Esophagus muscularis mucosa (tissue), 4 donors: ENCODE measurements at places on chromosomes 12 and 14. TPM values are rescaled to one million over a fixed set of nuclear protein-coding genes. Genes with fewer than 3 reads are reported as not detected.

GRCh38 chr14:53167602-53168328 lies 14.6 kb upstream of the DDHD1 start:
- DNase-seq: no peak
- H3K36me3 ChIP-seq: no peaks in the 10 kb centered on the region
- no peaks in the 10 kb centered on the region for H3K4me1 ChIP-seq
- no peak overlapping the region for H3K4me3 ChIP-seq
- peak overlapping the region; percentile 31 for H3K27ac ChIP-seq

- H3K36me3 ChIP-seq: no peaks in the 10 kb centered on the region
- no peak for DNase-seq
- H3K27ac ChIP-seq: no peak overlapping the region
- H3K4me1 ChIP-seq: no peaks in the 10 kb centered on the region
- no peaks in the 10 kb centered on the region for H3K27me3 ChIP-seq
Observed at GRCh38 chr12:133231001-133231400, 4.7 kb downstream of the ANHX start.

- H3K27ac ChIP-seq: no peak overlapping the region
- no peaks in the 10 kb centered on the region for H3K27me3 ChIP-seq
- H3K4me3 ChIP-seq: no peak overlapping the region
- no peak for DNase-seq
- no peaks in the 10 kb centered on the region for H3K4me1 ChIP-seq
Observed at GRCh38 chr12:94384030-94384429, 75.6 kb downstream of the CEP83 start.

GRCh38 chr14:105042813-105043212 lies 21.9 kb upstream of the CDCA4 start:
- peaks cover 11% of the 10 kb centered on the region for H3K4me1 ChIP-seq
- DNase-seq: no peak

- DNase-seq: no peak
- no peak within 1 kb of the TSS for H3K27ac ChIP-seq
- H3K4me1 ChIP-seq: no peaks in the 10 kb centered on the region
- peaks cover 8% of the 10 kb centered on the region for H3K27me3 ChIP-seq
- no peaks in the 10 kb centered on the region for H3K36me3 ChIP-seq
- H3K4me3 ChIP-seq: peak within 1 kb of the TSS; percentile 31
Observed at GRCh38 chr12:50842637-50843493, at the start of gene TMPRSS12. Gene TMPRSS12 (plus strand): TSS chr12:50842926. CDS start chr12:50842965, 39 bp downstream.

Gene CREBL2
- 41.6 TPM for total RNA-seq

DNA sequence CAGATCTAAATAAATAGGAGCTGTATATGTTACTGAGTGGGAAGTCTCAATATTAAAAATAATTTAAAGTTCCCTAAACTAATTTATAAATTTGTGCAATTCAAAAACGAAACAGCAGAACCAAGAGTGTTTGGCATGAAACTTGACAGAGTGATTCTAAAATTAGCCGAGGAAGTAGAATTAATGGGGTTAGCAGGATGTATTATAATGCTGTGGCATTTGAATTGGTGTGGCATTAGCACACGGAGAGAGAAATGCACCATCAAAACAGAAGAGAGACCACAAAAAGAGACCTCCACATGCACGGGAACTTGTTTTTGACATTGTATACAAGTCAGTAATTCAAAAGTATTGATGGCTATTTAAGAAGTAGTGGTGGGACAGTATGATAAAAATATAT lies 366.0 kb upstream of the RGS6 start:
- H3K4me3 ChIP-seq: no peak overlapping the region
- peaks cover 7% of the 10 kb centered on the region for H3K4me1 ChIP-seq
- H3K36me3 ChIP-seq: no peaks in the 10 kb centered on the region
- DNase-seq: no peak
- no peaks in the 10 kb centered on the region for H3K27me3 ChIP-seq
- H3K27ac ChIP-seq: no peak overlapping the region

DNA sequence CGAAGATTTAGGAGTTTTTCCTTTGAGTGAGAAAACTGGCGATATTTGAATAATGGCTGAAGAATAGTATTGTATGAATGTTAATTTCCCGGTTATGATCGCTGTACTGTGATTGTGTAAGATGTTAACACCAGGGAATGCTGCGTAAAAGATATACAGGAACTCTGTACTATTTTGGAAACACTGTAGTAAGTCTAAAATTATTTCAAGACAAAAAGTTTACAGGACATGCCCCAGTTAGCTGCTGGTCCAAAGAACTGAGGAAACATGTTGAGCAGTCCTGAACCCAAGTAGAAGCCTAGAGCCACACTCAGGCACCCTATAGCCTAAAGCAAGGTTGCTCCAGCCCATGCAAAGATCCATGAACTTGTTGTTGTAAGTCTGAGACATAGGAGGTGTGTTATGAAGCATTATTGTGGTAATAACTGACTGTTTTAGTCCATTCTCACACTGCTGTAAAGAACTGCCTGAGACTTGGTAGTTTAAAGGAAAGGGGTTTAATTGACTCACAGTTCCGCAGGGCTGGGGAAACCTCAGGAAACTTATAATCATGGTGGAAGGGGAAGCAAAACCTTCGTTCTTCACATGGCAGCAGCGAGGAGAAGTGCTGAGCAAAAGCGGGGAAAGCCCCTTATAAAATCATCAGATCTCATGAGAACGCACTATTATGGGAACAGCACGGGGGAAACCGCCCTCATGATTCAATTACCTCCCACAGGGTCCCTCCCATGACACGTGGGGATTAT lies 99.8 kb upstream of the RESF1 start:
- no peaks in the 10 kb centered on the region for H3K36me3 ChIP-seq
- no peaks in the 10 kb centered on the region for H3K4me1 ChIP-seq
- no peak for DNase-seq
- no peaks in the 10 kb centered on the region for H3K27me3 ChIP-seq
- no peak overlapping the region for H3K4me3 ChIP-seq

DNA sequence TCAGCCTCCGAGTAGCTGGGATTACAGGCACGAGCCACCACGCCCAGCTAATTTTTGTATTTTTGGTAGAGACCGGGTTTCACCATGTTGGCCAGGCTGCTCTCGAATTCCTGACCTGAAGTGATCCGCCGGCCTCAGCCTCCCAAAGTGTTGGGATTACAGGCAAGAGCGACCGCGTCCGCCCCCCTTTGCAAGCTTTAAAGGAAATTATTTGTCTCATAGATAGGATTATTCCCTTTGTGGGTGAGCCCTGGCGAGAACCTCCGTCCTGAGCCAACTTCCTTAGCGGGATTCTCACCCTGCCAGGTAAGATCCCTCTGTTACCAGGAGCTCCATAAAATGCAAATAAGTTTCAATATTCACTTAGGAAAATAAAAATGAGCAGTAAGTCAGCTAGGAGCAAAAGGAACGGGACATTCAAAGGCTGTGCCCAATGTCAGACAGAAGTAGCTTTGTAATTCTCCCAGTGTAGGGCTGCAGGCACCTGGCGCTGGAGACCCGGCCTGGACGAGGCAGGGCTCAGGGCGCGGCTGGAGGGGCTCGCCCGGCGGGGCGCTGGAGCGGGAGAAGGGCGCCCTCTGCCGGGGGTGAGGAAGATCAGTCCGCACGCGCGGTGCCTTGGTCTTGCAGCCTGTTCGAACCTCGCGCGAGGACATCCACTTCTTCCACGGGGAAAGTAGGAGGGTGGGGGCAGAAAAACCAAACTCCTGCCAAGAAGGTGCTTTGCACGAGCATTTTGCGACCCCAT lies 47.2 kb upstream of the PLXNC1 start:
- no peaks in the 10 kb centered on the region for H3K36me3 ChIP-seq
- peak; percentile 94 for DNase-seq
- peaks cover 17% of the 10 kb centered on the region for H3K4me1 ChIP-seq
- H3K27me3 ChIP-seq: no peaks in the 10 kb centered on the region

Gene COX6A1
- 689 TPM for total RNA-seq

- H3K36me3 ChIP-seq: no peaks in the 10 kb centered on the region
- no peak overlapping the region for H3K27ac ChIP-seq
- H3K4me1 ChIP-seq: peaks cover 5% of the 10 kb centered on the region
- H3K27me3 ChIP-seq: no peaks in the 10 kb centered on the region
- no peak for DNase-seq
- no peak overlapping the region for H3K4me3 ChIP-seq
Observed at GRCh38 chr12:93622485-93622884, 50.0 kb downstream of the SOCS2 start.

- DNase-seq: no peak
- H3K27me3 ChIP-seq: no peaks in the 10 kb centered on the region
Observed at GRCh38 chr14:51521764-51522163, 129.9 kb upstream of the FRMD6 start.
